ENCODE measurements at places on chromosomes 5 and 9.
A peak's percentile ranks its signal among the peaks of the same experiment; 100 is the strongest.

DNA sequence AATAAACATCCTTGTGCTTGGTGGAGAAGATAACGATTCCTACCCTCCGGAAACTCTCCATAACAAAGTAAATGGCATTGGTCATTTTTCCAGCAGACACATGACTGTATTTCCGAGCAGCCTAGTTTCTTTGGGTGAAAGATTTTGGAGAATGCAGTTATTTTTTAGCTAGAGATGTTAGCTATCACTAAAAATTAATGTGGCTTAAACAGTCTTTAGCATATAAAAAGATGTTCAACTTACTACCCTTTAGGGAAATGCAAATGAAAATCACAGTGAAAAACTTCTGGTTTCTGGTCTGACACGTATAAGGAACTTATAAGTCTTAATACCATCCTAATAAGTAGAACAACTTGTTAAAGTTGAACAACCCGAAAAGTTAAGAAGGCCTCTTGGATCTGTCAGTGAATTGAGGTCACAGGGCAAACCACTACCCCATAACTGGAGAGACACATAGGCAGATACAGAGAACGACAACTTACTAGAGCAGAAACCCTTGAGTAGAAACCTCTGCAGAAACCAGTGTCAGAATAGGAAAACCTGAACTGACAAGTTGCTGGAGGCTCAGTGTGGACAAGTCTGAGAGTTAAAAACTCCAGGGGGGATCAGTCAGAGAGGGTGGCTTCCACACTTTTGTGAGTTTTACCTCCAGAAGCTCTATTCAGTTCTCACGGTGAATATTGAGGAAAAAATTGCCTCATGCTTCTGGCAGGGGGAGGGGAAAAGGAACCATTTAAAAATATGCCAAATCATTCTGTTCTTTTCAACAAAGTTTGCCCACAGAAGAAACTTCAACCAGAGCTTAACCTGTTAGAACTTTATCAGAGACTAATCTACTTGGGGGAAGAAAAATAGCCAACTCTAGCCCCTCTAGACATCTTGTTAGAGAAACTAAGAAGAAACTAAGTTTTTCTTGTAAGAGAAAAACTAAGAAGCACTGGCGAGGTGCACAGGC is 325.2 kb upstream of the RPS23 start:
- DNase-seq: no peak

- DNase-seq: no peak
Observed at GRCh38 chr9:110064803-110065202, 143.2 kb downstream of the C9orf152 start.

GRCh38 chr5:143851383-143851782 is 39.4 kb downstream of the HMHB1 start:
- DNase-seq: no peak

DNA sequence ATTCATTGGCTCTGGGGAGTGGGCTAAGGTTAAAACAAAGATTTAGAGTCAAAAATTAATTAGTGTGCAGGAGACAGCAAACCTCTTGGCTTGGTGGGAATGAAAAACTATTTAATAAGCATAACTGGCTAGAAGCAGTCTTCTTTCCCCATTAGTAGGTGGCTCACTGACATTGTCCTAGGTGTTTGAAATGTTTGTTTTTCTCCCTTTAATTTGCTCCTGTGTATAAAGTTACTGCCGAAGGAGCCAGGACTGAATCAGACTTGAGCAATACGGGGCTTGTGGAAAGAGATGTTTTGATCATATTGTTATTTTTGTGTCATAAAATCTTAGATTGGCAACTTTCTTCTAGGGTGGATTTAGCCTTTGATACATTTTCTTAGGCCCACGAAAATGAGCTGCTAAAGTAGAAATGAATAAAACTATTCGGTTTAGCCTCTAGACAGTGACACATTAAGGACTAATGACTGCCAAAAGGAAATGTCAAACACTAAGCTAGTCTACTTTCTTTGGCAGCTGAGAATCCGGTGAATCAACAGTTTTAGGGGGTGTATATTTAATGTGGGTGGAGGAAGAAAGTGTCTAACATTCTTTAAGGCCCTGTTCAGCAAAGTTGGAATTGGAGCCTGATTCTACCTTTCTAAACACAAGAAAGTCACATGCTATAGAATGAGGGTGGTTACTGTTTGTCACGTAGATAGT is 30.2 kb downstream of the LRRTM2 start:
- DNase-seq: no peak

- no peak for DNase-seq
Observed at GRCh38 chr5:179065703-179066102, 5.5 kb downstream of the ZNF354C start.

DNA sequence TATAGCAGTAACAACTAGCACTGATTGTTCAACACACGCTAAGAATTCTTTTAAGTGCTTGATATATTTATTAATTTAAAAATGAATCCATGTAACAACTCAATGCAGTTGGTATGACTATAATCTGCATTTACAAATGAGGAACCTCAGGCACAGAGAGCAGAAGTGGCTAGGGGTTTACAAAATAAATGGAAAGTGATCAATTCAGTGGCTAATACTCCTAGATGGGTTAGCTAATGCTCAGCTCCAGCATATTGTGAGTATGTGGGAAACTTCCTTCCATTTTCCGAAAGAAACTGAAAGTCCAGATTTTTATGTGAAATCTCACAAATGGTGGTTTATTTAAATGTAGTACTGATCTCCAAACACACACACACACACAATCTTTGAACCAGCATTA is 128.0 kb downstream of the RFX3 start:
- DNase-seq: no peak

GRCh38 chr9:37953775-37954437 is 50.0 kb upstream of the SLC25A51 start:
- DNase-seq: no peak

DNA sequence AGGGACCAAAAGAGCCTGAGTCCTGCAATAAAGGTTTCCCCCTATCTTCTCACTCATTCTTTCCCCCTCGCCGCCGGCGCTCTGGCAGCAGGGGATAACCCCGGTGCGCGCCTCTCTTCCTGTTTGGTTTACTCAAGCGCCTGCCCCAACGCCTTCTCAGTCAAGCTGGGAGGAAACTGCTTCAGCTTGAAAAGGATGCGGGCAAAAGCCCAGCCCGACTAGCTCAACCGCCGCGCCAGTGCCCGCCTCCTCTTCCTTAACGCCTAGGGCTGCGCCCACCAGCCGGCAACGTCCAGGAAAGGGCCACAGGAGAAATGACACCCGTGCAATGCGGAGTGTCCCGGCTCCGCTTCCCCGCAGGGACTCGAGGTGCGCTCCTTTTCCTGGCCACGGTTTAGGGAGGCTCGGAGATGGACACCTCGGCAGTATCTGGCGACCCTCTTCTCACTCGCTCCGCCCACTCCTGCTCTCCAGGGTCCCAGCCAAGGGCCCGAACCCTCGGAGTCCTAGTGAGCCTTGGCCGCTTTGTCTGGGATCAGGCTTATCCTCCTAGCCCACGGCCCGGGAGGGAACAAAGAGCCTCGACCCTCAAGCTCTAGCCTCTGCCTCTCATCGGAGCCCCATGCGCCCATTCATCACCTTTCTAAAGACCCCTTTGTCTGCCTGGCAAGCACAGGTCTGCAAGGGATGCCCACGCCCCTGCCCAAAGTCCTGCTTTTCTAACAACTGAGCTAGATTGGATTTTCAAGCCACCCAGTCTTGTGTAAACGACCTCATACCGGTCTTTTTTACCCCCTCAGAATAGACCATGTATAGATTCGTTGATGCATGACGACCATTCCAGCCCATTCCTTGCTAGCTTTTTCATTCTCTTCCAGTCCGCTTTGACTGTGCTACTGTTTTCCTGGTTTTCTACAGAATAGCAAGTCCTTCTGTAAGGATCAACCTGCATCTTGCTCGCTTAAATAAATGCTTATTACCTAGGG is 2.0 kb downstream of the ST8SIA4 start:
- DNase-seq: peak; percentile 86

GRCh38 chr5:177364159-177364962 is 6.6 kb downstream of the RGS14 start:
- no peak for DNase-seq

- DNase-seq: no peak
Observed at GRCh38 chr5:87053146-87053545, 214.5 kb upstream of the RASA1 start.

- DNase-seq: no peak
Observed at GRCh38 chr9:5596173-5596572, 32.7 kb upstream of the RIC1 start.

DNA sequence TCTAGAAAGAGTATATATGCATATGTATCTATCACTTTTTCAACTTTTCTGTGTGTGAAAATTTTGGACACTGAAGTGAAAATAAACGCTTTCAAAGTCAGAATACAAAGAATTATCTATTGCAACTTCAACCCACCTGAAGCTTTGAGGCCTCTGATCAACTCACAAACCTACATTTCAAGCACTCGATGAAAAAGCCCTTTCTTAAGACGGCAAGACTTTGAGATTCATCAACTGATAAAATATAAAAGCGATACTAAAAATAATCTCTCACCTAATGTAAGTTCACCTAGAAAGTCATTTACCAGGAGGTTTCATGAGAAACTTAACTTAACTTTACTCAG is 1.2 kb downstream of the GOLPH3 start:
- DNase-seq: no peak

GRCh38 chr5:73339711-73340110 is 108.9 kb downstream of the FOXD1 start:
- no peak for DNase-seq

- DNase-seq: no peak
Observed at GRCh38 chr9:7192266-7192665, 434.5 kb downstream of the KDM4C start.

- DNase-seq: no peak
Observed at GRCh38 chr9:120846906-120847305, 4.2 kb upstream of the PSMD5 start.

All from right lobe of liver (tissue), 6 donors.